ENCODE measurements at places on chromosomes 4 and X.

DNA sequence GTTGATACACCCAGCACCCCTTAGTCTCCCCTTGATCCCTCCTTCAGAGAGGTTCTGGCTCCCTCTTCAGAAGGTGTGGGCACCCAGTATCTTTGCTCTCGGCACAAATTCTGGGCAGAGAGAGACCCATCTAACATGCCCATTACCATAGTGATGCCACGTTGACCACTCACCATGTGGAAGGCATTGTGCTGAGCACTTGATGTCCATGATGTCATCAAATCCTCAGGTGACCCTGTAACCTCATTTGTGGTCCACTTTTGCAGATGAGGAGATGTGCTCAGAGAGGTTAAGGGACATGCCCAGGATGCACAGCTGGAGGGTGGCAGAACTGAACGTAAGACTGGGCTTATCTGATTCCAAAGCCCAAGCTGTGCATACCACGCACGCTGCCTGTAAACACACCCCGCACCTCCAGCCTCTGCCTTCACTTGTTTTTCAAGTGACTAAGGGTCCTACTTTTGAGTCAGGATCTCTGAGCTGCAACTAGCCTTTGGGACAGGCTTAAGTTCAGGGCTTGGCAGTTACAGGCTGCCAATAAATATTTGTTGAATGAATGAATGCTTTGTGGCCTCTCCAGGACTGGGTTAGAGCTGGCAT lies 55.2 kb downstream of the HTRA3 start:
- DNase-seq = no peak

DNA sequence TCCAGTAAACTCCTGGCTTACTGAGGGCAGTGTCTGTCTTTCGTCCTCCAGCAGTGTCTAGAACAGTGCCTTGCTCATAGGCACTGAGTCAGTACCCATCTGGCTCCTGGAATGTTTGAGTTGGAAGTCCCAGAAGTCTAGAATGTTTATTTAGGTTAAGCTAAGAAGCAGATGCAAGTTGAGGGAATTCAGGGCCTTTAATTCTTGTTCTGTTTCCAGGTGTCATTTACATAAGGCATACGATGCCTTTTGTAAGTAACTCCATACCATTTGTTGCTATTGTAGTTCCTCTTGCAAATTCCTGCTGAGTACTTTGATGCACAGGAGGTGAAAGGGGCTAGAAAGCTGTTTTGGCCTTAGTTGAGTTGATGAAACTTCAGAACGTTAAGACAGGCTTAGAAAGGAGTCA lies 22.2 kb downstream of the ARHGAP10 start:
- DNase-seq = no peak

DNA sequence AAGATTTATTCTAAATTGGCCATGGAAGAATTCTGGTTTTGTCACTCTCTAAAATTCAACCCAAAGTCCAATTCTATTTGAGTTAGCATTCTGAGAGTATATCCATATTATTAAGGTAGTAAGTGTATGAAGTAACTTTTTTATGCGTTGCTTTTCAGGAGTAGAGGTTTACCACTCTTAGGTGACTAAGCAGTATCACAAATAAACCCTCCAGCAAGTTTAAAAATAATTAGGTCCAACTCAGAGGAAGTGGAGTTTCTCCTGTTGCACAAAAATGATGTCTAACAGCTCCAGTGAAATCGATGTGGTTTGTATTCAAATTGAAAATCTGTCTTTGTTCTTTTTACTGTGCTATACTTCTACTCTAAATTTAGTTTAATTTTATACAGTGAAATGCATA lies 6.6 kb downstream of the SCML1 start:
- no peak for DNase-seq

DNA sequence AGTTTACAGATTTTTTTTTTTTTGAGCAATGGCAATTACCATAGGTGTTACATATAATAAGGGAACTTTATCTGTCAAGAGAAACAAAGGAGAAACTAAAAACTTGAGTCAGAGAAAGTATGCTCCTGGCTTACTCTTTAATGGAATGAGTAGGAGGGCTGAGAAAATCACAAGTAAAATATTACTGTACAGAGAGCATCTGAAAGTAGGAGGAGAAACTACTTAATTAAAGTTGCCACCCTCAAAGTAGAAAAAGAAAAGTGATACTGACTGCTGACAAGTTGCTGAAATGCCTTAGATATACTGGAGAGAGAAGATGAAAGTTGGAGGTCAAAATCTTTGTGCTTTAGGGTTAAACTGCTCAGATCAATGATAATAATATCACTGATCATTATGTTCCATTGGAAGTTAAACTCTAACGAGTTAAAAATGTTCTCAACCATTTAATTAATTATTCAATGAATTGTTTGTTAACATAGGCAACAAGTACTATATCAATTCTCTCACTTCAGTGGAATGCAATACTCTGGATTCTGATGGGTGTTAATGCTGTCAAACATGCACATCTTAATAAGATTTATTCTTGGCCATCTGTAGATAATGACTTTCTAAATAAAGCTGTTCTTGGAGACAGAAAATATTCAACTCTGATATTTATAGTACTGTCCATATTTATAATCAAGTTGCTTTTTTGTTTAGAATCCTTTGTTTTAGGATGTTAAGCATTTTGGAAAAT lies 61.2 kb upstream of the CAMK2D start:
- no peak for DNase-seq

- no peak for DNase-seq
Measured at GRCh38 chr4:137067735-137068134, 464.6 kb downstream of the PCDH18 start.

DNA sequence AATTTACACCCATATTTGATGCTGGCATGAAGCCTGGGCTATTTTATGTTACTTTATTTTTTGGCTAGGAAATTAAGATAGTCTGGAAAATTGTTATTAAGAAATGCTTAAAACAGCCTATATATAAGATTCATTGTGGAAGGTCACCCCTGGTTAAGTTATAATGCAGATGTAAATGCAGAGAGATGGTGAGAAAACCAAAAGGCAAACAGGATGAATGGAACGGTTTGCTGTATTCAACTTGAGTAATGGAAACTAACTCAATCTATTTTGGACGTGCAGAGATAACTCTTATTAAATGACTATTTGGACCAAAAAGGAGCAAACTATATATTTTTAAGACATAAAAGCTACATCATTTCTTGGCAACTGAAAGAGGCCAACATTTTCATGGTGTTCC lies 446.3 kb upstream of the FRG1 start:
- DNase-seq = no peak

GRCh38 chrX:55357236-55357635 lies 92.5 kb upstream of the PAGE3 start:
- DNase-seq = no peak
